Left kidney (tissue), 8 donors: ENCODE measurements at places on chromosomes 5 and 9. TPM values are rescaled to one million over a fixed set of nuclear protein-coding genes. Genes with fewer than 3 reads are reported as not detected.

DNA sequence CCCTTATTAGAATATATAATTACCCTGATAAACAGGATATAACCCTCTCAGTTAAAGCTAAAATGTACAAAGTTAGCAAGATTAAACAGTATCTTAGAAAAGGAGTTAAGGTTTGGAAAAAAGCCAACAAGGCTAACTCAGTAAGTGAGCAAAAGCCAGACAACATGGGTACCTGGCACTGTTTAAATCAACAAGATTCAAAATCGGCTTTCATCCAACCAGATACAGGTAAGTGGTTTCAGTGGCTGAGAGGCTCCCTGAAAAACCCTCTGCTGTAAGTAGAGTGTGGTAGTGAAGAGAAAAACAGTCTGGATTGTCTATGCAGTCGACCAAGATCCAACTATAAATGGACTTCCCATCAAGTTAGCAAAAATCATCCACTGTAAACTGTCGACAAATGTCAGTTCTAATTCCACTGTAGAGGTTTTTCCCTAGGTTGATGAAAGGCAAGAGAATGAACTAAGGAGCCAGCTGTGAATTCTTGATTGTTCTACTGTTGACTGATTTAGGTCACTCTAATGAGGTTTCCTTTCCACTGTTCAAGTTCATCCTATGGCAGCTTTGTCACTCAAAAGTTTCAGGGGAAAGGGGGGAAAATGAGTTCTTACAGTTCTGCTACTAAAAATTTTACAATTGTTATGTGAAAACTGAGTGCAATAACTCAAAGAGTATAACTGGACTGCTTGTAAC lies 27.3 kb downstream of the ETF1 start:
- no peak for DNase-seq

DNA sequence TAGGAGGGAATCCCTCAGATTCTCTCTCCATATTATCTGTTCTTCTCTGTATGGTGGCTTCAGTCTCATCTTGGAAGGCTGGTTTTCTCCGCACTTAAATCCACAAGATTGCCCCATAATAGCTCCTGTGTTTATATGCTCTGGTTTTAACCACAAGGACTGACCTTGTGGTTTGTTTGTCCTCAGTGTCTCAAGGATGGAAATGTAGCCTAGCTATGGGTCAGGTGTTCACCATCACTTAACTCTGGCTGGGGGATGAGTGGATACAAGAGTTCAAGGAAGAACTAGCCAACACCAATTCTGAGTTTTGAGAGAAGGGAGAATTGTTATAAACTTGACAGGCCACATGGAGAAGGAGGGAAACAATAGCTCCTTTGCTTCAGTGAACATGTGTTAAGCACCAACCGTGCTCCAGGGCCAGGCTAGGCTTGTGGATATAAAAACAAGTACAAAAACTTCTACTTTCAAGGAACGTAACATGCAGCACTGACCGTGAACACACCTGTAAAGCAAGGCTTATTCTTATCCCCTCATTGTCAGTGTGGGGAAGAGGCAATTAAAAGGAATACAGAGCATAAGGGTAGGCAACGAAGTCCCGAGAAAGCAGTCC lies 75.6 kb upstream of the VLDLR start:
- no peak for DNase-seq

DNA sequence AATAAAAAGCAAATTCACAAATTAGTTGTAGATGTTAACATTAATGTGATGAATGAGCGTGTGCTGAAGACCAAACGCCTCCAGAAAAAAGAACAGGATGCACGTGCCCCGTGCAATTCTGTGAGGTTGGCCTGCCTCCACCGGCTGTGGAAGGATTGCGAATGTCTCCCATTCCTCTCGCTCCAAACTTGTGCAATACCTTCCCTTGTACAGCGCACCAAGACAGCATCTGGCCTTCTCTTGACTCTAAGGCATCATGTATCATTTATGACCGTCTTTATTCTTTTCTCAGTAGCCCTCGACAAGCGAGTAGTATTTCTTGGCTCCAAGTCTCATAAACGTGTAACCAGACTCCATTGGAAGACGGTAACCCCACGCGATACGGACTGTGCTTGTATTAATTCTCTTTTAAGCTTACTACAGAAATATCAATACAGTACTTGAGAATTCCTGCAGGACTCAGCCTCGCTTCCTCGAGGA lies 1.5 kb upstream of the TESK1 start:
- DNase-seq, result no peak

SGCD gene
- polyA plus RNA-seq, result 4.0 TPM

DNA sequence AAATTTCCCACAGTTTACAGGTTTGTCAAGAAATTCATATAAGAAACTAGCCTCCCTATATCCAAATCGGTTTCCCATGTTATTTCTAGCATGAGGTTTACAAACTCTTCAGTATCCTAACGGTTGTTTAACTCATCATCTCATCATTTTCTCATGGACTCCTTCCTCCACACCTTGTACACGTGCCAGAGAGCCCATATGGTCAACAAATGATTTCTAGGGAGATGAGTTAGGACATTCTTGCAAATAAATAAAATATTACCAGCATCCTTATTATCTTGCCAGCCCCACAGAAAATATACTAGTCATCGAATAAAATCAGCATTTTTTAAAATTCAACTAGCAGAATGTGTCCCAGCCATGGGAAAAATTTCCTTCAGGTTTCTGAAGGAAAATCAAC lies 285.2 kb downstream of the EBF1 start:
- no peak for DNase-seq

DNA sequence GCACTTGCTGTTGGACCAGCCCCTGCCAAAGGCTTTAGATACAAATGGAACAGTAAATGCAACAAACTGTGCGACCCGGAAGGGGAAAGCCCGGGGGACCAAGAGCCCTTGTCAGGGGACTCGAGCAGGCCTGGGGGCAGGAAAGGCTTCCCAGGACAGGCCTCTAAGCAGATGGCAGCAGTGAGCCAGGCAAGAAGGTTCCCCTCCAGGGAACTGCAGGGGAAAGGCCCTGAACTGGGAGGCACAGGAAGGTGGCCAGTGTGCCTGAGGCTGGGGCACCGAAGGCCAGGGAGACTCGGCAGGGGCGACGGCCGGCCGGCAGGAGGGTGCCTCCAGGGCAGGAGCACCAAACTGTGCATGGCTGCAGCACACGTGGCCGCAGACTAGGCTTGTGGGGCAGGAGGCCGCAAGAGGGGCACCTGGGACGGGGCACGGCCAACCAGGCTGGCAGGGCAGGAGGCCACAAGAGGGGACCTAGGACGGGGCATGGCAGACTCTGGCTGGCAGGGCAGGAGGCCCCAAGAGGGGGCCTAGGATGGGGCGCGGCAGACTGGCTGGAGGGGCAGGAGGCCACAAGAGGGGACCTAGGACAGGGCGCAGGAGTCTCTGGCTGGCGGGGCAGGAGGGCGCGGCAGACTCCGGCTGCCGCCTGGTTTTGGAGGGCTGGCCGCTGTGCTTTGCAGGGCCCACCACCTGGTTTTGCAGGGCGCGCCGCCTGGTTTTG lies 10.0 kb downstream of the VAV2 start:
- DNase-seq, result no peak

GRCh38 chr9:4193391-4193790 lies 106.5 kb downstream of the GLIS3 start:
- DNase-seq, result no peak

DNA sequence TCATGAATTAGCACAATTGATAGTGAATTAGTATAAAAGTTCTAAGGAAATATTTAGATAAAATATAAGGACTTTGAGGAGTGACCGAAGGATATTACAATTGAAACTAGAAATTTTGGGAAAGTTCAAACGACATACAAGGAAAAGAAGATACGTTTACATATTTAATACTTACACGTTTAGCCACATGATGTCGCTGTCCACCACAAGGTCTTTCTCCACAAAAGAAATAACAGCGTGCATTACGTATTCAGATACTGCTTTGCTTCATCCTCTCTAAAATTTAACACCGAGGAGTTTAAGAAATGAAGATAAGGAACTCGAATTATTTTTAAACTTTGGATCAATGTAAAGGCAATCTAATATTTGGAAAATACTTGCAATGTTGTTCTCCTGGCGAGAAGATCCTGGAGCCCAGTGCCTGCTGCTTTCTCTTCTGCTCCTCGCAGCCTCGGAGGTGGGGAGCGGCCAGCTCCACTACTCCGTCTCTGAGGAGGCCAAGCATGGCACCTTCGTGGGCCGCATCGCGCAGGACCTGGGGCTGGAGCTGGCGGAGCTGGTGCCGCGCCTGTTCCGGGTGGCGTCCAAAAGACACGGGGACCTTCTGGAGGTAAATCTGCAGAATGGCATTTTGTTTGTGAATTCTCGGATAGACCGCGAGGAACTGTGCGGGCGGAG lies at the start of gene PCDHA3:
TSS of gene PCDHA3 (plus strand) at position 242 of the 678 bp plus-strand sequence.
- no peak for DNase-seq

- DNase-seq, result no peak
Observed at GRCh38 chr5:71865665-71866320, 146.7 kb downstream of the CARTPT start.

DNA sequence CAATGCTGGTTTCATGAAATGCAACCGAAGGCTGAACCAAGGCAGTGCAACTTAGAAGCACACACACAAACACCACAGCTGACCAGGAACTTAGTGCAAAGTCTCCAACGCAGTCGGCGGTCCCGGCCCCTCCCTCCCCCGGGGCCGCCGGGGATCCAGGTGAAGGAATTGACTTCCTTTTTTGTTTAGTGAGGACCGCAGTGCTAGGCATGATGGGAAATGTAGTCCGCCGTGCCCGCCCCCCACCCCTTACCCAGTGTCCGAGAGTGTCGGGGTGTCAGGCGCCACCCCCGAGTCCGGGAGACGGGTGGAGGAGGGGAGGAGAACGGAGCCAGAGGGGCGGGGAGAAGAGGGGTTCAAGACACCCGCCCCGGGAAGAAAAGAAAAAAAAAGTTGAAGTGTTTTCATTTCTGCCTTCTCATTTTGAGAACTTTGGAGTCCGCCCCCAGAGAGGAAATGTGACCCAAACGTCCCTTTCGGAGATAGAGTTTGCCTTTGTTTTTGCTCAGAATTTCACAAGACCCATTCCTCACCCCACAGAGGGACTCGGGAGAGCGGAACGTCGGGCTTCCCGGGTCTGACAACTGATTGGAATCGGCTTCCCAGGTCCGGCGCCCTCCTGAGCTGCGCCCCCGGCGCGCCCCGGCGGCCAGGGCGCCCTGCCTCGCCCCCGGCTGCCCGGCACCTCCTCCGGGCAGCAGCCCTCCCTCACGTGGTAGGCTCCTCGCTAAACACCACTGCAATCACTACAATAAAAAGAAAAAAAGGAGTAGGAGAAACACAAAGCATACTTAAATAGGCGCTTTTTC lies 2.0 kb downstream of the IER5L start:
- DNase-seq, result peak; percentile 93

DNA sequence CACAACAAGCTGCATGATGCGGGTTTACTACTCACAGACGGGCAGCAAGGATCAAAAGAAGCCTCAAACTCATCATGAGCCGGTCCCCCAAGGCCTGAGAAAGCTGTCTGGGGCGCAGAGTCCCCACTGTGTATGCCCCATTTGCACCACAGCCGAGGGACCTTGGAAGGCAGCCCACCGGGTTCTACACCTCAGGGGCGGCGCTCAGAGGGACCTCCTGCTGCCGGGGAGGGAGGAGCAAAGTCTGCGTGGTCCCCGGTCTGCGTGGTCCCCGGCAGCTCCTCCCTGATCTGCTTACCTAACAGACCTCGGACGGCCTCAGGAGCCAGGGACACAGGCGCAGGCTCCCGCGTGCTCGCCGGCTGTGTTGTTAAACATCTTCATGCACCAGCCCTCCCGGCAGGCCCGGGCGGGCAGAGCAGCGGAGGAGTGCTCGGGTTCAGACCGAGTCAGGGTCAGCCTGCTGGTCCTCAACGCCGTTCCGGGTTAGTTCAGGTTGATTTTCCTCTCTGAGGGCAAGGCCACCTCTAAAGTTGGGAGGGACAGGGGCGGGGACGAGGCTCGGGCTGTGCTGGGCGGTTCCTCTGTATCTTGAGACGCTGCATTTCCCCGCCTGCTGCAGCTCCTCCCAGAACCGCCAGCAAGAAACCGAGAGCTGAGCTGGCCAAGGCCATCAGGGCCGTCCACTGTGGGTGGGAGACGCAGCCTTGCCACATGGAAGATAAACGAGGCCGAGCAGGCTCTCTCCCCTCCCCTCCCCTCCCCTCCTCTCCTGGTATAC lies 74.6 kb downstream of the MRPL36 start:
- no peak for DNase-seq

DNA sequence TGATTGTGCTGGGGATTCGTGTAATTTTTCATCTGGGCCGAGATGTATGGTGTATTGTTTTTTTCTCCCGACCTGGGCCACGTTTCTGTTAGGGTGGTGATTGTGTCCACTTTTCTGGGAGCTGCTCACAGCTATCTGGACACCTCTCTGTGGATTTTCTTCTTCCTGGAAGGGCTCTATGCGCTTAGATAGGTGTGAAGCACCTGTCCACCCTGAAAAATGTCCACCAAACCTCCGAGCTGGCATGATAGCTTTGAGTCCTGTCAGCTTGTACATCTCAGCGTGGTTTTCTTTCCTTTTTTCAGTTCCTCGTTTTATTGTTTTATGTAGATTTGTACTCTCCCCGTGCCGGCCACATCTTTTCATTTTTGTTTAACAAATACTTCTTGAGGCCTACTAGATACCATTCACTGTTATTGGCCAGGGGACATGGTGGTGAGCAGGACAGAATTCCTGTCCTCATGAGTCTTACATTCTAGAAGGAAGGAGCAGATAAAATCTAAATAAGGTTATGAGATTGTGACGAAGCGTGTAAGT lies 1.1 kb downstream of the UGCG start:
- no peak for DNase-seq
